Activated B cell treated with CpG ODN at 0.5 μM for 24 hours (primary cell): ENCODE measurements at places on chromosomes 5 and 9. TPM values are rescaled to one million over a fixed set of nuclear protein-coding genes. Genes with fewer than 3 reads are reported as not detected.

C7 gene
- not detected in 2 replicates for total RNA-seq

- DNase-seq: no peak
These were observed 23.6 kb downstream of the QRFP start for GRCh38 chr9:130872912-130873503.

DNA sequence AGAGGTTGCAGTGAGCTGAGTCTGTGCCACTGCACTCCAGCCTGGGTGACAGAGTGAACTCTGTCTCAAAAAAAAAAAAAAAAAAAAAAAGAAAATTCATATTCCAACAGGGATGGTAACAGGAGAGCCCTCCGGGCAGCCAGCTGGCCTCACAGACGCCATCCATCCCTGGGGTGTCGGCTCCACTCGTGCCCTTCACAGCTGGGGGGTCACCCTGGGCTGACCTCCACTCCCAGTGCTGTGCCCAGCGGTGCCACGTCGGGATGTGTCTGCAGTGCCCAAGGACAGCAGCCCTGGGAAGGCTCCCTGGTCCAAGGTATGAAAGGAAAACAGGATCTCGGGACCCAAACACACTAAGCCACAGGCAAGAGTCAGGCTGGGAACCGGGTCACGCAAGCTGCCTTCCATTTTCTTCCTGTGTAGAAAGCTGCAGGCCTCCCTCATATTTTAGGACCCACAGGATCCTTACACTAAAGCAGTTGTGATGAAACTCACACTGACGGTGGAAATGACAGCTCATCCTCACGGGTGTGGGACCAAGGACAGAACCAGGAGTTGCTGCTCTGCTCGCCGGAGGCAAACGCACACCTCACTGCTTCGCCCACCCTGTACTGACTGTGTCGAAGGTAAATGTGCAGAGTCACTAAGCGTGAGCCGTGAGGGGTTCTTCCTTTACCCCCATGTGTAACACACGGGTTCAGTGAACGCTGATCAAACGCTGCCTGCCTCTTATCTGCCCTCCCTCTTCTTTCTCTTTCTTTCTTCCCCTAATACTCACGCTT, 5.3 kb downstream of the SLC12A7 start:
- DNase-seq: no peak

- DNase-seq: no peak
These were observed 197.7 kb downstream of the PRELID2 start for GRCh38 chr5:145637396-145637795.

GRCh38 chr5:132483661-132484390, 6.7 kb downstream of the IRF1 start:
- no peak for DNase-seq

GRCh38 chr9:134592819-134593200, 48.8 kb upstream of the COL5A1 start:
- no peak for DNase-seq

DNA sequence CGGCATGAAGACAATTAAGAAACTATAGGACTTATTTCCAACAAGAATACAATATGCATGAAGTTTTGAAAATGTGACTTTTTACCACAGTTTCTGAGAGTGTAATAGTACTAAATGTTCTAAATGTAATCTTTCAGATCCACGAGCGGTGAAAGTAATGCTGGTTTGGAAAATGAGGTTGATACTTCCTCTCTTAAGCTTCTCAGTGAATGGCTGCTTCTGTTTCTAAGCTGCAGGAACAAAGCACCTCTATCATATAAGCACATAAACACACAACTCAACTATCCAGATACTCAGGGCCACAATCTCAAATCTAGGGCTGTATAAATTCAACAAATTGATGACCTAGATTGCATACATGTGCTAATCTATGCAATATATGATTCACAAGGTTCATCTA, 78.3 kb downstream of the LIFR start:
- no peak for DNase-seq

DNA sequence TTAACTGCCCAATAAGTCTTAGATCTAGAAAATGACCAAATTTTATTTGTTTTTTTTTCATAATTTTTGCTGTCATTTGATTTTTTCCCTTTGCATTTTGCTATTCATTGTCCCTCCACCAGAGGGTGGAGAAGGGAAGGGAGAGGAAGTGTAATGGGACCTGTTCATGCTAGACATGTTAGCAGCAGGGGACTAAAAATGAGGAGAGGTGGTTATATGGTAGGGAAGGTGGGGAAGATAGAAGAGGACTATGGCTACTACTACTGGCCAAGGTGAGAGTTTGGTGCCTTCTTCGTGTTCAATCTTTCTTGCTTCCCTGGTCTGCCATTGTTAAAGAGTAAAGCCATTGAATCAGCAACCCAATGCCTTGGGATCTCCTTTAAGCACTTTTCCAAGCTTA, 6.4 kb downstream of the GRIA1 start:
- no peak for DNase-seq

DNA sequence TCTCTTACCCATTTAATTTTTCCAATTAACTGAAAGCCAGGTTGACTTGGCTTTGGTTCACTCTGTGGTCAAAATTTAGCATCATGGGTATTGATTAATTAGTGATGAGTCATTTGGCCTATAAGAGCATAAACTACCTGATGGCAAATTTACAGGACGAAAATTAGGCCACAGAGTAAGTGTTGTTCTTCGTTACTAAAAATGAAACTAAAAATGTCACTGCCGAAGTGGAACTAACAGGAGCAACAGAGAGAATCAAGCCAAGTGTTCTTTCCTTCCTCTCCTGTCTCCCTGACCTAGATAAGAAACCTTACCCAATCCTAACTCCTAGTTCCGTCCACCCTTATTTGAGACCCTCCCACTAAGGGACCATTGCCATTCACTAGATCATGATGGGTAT, 176.9 kb downstream of the RAB3C start:
- no peak for DNase-seq

DNA sequence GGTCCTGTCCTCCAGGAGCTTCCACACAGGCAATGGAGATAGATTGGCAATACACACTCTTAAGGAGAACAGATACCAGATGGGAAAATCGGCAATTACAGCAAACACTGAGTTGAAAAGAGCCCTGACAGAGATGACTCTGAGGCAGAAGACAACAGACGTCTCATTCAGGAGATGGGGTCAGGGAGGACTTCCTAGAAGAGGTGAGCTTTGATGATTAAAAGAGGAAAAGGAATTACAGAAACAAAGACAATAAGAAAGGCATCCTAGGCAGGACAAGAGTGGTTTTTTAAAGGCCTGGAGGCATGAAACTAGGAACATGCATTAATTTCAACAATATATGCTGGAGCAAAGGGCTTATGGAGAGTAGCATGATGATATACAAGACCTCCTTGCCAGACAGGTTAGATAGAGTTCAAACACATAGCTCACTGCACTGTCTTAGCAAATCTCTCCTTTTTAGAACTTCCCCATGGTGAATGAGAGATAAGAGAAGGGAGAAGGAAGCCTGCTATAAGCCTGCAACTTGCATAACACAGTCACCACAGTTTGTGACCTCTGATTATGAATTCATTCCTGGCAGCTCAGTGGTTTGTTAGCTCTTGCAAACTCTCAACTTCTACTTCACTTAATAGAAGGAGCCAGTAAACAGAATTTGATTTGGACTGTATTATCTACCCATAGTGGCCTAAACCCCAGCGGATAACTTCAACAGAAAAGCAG, 48.5 kb downstream of the SIL1 start:
- DNase-seq: no peak
